ENCODE measurements at places on chromosomes 13 and 19. TPM values are rescaled to one million over a fixed set of nuclear protein-coding genes. Genes with fewer than 3 reads are reported as not detected.

- H3K27ac ChIP-seq = no peak overlapping the region
- DNase-seq = no peak
- H3K36me3 ChIP-seq = no peaks in the 10 kb centered on the region
- no peaks in the 10 kb centered on the region for H3K4me1 ChIP-seq
- no peaks in the 10 kb centered on the region for H3K27me3 ChIP-seq
- H3K4me3 ChIP-seq = no peak overlapping the region
Measured at GRCh38 chr13:33763021-33763420, 54.9 kb upstream of the RFC3 start.

DNA sequence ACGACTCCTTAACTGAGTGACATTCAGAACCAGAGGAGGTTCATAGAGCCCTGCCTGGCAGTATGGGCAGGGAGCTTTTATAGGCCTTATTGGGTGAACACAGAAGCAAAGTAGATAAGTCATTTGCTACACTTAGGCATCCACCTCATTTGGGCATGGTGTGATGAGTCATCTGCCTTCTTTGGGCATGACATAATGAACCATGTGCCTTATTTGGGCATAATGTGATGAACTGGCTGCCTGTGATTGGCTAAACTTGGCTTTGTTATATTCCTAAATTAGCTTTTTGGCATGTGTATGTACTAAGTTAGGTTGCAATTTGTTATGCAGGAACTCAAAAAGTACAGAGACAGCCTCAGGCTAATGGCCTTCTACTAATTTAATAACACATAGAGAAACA is 2210.2 kb upstream of the PCDH20 start:
- H3K27ac ChIP-seq = no peak overlapping the region
- no peaks in the 10 kb centered on the region for H3K36me3 ChIP-seq
- H3K4me1 ChIP-seq = no peaks in the 10 kb centered on the region
- DNase-seq = no peak

DNA sequence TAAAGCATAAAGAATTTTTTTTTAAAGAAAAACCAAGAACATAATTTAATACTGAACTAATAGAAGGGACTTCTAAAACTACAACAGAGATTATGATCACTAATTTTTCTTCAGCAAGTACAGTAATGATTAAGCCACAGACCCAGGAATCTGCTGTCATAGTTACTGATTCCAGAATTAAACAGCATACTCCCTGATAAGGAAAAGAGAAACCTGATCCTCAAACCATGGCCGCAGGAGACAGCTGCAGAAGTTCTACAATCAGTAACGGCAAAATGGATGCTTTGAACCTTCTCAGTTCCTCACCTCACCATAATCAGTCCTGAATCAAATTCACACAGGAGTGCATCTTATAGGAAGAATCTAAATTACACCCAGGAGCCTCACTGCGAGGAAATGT is 939.0 kb upstream of the SLITRK1 start:
- no peaks in the 10 kb centered on the region for H3K27me3 ChIP-seq
- no peak overlapping the region for H3K4me3 ChIP-seq
- H3K27ac ChIP-seq = no peak overlapping the region
- no peaks in the 10 kb centered on the region for H3K4me1 ChIP-seq
- no peaks in the 10 kb centered on the region for H3K36me3 ChIP-seq

GRCh38 chr13:108267347-108267746 is 2.2 kb upstream of the TNFSF13B start:
- no peak for DNase-seq
- no peaks in the 10 kb centered on the region for H3K27me3 ChIP-seq
- no peak overlapping the region for H3K27ac ChIP-seq
- peaks cover 6% of the 10 kb centered on the region for H3K4me1 ChIP-seq

DNA sequence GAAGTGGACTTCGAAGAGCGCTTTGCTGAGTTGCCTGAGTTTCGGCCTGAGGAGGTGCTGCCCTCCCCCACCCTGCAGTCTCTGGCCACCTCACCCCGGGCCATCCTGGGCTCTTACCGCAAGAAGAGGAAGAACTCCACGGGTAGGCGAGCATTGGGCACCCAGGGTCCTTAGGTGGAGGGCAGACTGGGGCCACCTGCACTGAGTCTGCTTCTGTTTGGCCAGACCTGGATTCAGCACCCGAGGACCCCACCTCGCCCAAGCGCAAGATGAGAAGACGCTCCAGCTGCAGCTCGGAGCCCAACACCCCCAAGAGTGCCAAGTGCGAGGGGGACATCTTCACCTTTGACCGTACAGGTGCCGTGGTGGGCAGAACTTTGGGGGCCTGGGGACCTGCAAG is 8.0 kb upstream of the PRR19 start:
- H3K36me3 ChIP-seq = peaks cover 55% of the 10 kb centered on the region
- DNase-seq = no peak
- H3K27me3 ChIP-seq = no peaks in the 10 kb centered on the region
- H3K4me1 ChIP-seq = no peaks in the 10 kb centered on the region
- H3K4me3 ChIP-seq = no peak overlapping the region
- H3K27ac ChIP-seq = no peak overlapping the region

- no peaks in the 10 kb centered on the region for H3K36me3 ChIP-seq
- H3K4me3 ChIP-seq = no peak overlapping the region
- no peak overlapping the region for H3K27ac ChIP-seq
- no peaks in the 10 kb centered on the region for H3K27me3 ChIP-seq
- DNase-seq = no peak
Measured at GRCh38 chr13:45276913-45277312, 64.1 kb downstream of the TPT1 start.

DNA sequence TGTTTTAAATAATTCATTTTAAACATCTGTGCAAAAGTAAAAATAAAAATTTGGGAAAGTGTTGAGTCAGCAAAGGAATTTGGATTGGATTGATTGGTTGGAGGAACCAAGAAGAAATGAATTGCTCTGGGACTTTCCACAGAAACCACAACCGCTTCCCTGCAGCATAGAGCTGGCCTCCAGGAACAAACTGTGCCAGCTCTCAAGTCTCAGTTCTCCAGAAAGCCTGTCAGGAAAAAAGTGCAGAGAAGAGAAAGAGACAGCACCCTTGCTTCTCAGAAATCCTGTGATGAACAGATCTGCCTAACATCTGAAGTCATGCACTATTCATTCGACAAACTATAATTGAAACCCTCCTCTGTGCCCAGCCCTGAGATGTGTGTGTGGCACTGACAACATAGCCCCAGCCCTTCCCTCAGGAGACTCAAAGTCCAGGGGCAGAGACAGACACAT is 14.8 kb downstream of the LYPD3 start:
- H3K4me3 ChIP-seq = no peak overlapping the region
- DNase-seq = no peak
- H3K4me1 ChIP-seq = no peaks in the 10 kb centered on the region
- H3K27me3 ChIP-seq = no peaks in the 10 kb centered on the region
- H3K27ac ChIP-seq = no peak overlapping the region

DNA sequence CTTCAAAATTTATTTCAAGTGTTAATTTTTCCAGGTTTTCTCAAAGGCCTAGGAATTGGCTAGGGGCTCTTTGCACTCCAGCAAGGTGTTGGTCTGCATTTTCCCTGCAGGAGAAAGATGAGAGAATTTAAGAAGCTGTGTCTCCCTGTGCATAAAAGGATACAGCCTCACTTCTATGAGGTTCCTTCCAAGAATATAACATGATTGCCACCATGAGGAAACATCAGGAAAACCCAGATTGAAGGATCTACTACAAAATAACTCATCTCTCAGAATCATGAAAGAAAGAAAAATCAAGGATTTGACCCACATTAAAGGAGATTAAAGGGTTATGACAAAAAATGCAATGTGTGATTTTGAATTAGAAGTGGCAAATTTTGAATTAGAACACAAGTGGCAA is 69.9 kb downstream of the RUBCNL start:
- no peaks in the 10 kb centered on the region for H3K4me1 ChIP-seq
- H3K36me3 ChIP-seq = no peaks in the 10 kb centered on the region
- H3K27ac ChIP-seq = no peak overlapping the region
- no peak for DNase-seq

- H3K4me3 ChIP-seq = no peak overlapping the region
- H3K27ac ChIP-seq = no peak overlapping the region
- peaks cover 24% of the 10 kb centered on the region for H3K36me3 ChIP-seq
- no peak for DNase-seq
- H3K4me1 ChIP-seq = no peaks in the 10 kb centered on the region
Measured at GRCh38 chr19:40588110-40588854, 11.6 kb downstream of the SHKBP1 start.

DNA sequence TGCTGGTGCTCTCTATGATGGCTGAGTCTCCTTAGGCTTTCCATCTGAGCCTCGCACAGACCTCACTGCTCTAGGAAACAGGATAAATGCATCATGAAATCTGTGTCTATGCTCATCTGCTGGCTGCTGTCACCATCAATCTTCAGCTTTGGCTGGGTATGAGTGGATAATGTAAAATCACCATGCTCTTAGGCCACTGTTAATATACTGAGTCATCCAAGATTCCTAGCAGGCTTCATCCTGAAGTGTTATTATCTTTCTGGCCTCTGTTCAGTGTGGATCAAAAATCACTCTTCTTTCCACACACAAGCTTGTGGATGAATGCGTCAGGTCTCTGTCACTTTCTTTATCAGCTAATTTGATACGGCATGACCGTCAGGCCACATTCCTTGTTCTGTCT is 317.4 kb downstream of the NALCN start:
- no peaks in the 10 kb centered on the region for H3K27me3 ChIP-seq
- no peaks in the 10 kb centered on the region for H3K4me1 ChIP-seq
- DNase-seq = no peak
- H3K27ac ChIP-seq = no peak overlapping the region

GRCh38 chr19:1933244-1933643 is 7.7 kb upstream of the CSNK1G2 start:
- no peaks in the 10 kb centered on the region for H3K36me3 ChIP-seq
- no peak overlapping the region for H3K4me3 ChIP-seq
- peaks cover 15% of the 10 kb centered on the region for H3K4me1 ChIP-seq
- no peak overlapping the region for H3K27ac ChIP-seq

DNA sequence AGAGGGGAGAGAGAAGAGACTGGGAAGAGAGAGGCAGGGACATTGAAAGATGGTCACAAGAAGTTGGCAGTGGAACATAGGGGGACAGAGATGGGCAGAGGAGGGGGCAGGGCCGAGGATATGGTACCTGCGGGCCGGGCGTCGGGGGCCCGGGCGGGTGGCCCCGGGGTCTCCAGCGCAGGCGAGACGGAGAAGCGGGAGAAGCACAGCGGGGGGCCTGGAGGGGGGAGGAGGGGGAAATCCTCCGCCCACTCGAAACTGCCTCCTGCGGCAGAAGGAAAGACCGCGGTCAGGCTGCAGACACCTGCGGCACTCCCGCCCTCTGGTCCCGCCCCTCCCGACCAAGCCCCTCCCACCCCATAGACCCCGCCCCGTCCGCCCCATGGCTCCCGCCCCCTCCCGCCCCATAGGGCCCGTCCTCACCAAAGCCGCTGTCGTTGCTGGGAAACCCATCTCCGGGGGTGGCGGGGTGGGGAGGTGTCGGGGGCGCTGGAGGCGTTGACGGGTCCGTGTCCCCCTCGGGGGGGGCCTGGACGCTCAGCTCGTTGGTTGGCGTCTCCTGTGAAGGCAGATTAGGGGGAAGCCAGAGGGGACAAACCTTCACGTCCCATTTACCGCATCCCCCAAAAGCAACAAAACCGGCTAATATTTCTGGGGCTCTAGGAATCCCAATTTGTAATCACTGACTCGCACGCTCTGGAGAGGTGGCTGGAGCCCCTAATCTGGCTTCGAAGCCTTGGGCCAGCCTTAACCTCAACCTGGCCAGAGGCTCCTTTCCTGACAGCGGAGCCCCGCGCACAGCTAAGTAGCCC is 20.4 kb downstream of the LMTK3 start:
- no peaks in the 10 kb centered on the region for H3K27me3 ChIP-seq
- H3K4me3 ChIP-seq = no peak overlapping the region
- no peaks in the 10 kb centered on the region for H3K4me1 ChIP-seq
- H3K36me3 ChIP-seq = no peaks in the 10 kb centered on the region

- no peak overlapping the region for H3K27ac ChIP-seq
- H3K4me1 ChIP-seq = peaks cover 5% of the 10 kb centered on the region
- no peaks in the 10 kb centered on the region for H3K27me3 ChIP-seq
- H3K36me3 ChIP-seq = no peaks in the 10 kb centered on the region
- no peak for DNase-seq
Measured at GRCh38 chr13:49620170-49620621, 8.1 kb upstream of the ARL11 start.

- no peak for DNase-seq
- H3K4me1 ChIP-seq = no peaks in the 10 kb centered on the region
- no peaks in the 10 kb centered on the region for H3K27me3 ChIP-seq
- H3K27ac ChIP-seq = no peak overlapping the region
Measured at GRCh38 chr13:67134417-67135129, 95.6 kb downstream of the PCDH9 start.

DNA sequence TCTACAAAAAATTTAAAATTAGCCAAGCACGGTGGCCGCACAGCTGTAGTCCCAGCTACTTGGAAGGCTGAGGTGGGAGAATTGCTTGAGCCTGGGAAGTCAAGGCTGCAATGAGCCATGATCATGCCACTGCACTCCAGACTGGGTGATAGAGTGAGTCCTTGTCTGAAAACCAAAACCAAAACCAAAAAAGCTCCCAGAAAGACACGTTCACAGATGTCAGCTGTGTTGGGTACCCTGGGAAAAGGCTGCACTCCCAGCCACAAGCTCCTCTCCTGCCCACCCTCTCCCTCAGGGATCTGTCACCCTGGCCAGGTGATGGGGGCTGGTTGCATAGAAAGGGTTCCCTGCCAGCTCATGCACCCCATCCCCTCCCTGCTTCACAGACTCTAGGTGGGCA is 53.3 kb downstream of the RNF6 start:
- no peak overlapping the region for H3K27ac ChIP-seq
- no peak overlapping the region for H3K4me3 ChIP-seq
- H3K27me3 ChIP-seq = no peaks in the 10 kb centered on the region
- no peak for DNase-seq
- H3K4me1 ChIP-seq = no peaks in the 10 kb centered on the region
- no peaks in the 10 kb centered on the region for H3K36me3 ChIP-seq

GRCh38 chr19:49983645-49984229 is 22.8 kb upstream of the SIGLEC11 start:
- no peak overlapping the region for H3K4me3 ChIP-seq
- DNase-seq = peak; percentile 38
- no peaks in the 10 kb centered on the region for H3K27me3 ChIP-seq
- peaks cover 49% of the 10 kb centered on the region for H3K36me3 ChIP-seq
- H3K4me1 ChIP-seq = no peaks in the 10 kb centered on the region

- H3K36me3 ChIP-seq = no peaks in the 10 kb centered on the region
- H3K27ac ChIP-seq = no peak overlapping the region
- H3K27me3 ChIP-seq = no peaks in the 10 kb centered on the region
Measured at GRCh38 chr13:105519771-105520170, 1015.7 kb downstream of the EFNB2 start.

GRCh38 chr19:10226021-10226375 is 5.1 kb downstream of the S1PR2 start:
- no peak overlapping the region for H3K27ac ChIP-seq
- no peaks in the 10 kb centered on the region for H3K27me3 ChIP-seq
- peaks cover 32% of the 10 kb centered on the region for H3K4me1 ChIP-seq

Gene ZNF493
- 41.7 TPM for total RNA-seq

Gene HIPK4
- total RNA-seq = not detected

Gene EBI3
- 1.9 TPM for total RNA-seq

Gene GEMIN7
- total RNA-seq = 16.0 TPM

Gene FOXA3
- not detected for total RNA-seq

Gene REEP6
- total RNA-seq = 1.6 TPM

Gene ZNF536
- 0.41 TPM for total RNA-seq

Gene MRPL54
- 32.4 TPM for total RNA-seq

Gene BCL2L12
- total RNA-seq = 2.5 TPM

Gene DOCK6
- 30.5 TPM for total RNA-seq

Gene PCSK4
- 0.68 TPM for total RNA-seq

Gene ADGRE1
- total RNA-seq = 0.42 TPM

Gene MAMSTR
- total RNA-seq = not detected

Gene IGLON5
- 1.6 TPM for total RNA-seq

Gene CRB3
- total RNA-seq = 2.1 TPM

Data from thoracic aorta (tissue), 2 donors.